ENCODE measurements at places on chromosomes 7 and 10.
A peak's percentile ranks its signal among the peaks of the same experiment; 100 is the strongest.

DNA sequence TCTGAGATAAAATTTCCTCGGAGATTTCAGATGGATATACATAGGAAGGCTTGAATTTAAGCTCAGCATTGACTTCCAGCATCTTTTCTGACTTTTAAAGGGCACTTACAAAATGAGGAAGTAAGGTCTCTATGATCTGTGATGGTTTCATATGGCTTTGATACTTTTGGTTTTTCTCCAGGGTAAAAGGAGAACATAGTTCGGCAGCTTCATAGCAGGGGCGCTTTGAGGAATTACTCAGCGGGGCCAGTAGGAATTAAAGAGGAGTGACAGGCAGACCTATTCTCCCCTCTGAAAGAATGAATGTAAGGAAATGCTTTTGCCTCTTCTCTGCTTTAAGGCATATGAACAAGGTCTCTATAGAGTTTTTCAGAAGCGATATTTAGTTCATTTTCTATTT lies 80.0 kb upstream of the PCDH15 start:
- DNase-seq: no peak

DNA sequence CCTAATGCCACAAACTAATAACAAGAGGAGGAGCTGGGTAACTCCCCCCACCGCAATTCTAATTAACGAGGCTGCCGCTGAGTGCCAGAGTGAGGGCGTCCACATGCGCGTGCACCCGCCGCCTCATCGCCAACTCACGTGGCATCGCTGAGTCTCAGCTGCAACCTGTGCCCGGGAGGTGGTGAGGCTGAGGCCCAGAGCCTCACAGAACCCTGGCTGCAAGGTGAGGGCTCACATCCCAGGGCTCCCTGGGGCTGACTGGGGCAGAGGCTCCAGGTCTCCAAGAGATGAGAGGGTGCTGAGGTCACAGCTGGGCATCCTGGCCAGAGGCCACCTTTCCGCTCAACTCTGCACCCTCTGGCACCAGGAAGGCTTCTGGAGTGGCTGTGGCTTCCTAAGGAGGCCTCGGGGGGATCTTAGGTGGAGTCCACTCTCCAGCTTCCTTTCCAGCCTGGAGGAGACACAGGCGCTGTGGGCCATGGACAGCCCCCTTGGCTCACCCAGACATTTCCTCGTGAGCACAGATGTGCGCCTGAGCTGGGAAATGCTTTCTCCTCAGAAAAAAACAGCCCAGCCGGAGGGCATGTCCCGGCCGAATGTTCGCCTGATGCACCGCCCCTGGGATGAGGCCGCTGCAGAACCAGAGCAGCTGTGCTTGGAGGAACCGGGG lies 242.6 kb downstream of the MAD1L1 start:
- no peak for DNase-seq

DNA sequence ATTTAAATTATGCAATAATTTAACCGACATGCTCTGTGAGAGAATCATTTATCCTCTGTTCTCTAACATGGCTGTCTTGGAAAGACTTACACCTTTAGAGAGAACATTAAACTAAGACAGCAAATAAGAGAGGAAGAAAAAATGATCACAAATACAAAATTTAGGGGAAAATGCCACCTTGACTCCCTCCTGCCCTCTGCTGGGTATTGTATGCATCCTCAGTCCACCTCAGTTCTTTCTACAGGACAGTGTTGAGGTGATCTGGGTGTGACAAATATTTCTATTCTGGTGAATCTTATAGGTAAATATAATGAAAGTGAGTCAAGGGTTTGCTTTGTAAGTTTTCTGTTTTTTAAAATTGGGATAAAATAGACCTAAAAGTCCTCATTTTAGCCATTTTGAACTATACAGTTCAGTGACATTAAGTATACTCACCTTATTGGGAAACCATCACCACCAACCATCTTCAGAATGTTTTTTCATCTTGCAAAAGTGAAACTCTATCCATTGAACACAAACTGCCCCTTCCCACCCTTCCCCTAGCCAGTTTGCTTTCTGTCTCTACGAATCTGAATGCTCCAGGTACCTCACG lies 61.5 kb upstream of the ELMO1 start:
- no peak for DNase-seq

DNA sequence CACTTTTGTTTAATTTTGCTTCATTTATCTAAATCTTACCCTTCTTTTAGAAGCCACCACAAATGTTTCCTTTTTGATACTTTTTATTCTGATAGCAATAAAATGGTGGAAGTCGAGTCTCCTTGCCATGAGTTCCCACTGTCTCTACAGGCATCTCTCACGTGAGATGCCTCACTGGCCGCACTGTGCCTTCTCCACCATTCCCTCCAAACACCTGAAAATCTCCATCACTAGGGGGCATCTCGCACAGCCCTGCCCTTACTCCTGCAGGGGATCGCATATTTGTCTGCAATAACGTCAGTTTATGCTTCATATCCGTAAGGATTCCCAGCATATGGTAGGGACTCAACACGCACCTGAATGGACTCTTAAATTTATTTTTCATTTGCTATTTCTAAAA lies 56.3 kb upstream of the NCAPG2 start:
- DNase-seq: no peak

GRCh38 chr10:61752111-61753011 lies 89.6 kb downstream of the CABCOCO1 start:
- peak; percentile 47 for DNase-seq

DNA sequence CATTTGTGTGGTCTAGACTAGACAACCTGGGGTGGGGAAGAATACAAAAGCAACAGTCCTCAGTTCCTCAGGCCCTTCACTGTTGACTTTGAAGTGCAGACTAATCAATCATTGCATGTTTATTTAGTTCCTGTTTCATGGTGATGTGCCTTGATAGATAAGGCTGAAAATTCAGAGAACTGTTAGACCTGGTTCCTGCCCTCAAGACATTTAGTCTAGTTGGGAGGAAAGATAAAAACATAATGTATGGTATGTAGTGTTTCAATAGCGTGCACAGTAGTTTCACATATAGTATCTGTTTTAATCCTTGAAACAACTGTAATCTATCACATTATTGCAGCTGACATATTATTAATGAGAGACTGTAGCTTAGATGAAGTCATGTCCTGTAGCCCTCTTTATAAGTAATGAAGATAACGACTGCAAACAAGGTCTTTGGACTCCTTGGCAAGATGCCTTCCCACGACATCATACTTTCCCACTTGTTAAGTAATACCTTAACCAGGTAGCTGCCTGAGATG lies 124.0 kb downstream of the CELF2 start:
- DNase-seq: no peak

Data from fibroblast of upper back skin (primary cell).